ENCODE measurements at places on chromosomes 1 and 21.

- DNase-seq: peak; percentile 44
These were observed 453 bp downstream of the DRAM2 start for GRCh38 chr1:111139324-111139955.

DNA sequence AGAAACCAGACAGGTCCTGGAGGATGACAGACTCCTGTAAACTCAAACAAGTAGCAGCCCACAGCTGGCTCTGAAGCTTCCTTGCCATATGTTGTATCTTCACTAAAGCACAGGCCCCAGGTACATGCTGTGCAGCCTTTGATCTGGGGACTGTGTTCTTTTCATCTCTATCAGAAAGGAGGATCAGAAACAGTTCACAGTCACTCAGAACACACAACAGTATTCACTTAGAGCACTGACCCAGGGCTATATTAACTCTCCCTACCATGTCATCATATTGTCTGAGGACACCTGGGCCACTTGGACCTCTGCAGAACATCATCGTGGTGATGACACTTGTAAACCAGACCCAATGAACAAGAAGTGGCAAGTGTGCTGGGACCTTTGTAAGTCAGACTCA lies 222.0 kb downstream of the SETD4 start:
- no peak for DNase-seq

DNA sequence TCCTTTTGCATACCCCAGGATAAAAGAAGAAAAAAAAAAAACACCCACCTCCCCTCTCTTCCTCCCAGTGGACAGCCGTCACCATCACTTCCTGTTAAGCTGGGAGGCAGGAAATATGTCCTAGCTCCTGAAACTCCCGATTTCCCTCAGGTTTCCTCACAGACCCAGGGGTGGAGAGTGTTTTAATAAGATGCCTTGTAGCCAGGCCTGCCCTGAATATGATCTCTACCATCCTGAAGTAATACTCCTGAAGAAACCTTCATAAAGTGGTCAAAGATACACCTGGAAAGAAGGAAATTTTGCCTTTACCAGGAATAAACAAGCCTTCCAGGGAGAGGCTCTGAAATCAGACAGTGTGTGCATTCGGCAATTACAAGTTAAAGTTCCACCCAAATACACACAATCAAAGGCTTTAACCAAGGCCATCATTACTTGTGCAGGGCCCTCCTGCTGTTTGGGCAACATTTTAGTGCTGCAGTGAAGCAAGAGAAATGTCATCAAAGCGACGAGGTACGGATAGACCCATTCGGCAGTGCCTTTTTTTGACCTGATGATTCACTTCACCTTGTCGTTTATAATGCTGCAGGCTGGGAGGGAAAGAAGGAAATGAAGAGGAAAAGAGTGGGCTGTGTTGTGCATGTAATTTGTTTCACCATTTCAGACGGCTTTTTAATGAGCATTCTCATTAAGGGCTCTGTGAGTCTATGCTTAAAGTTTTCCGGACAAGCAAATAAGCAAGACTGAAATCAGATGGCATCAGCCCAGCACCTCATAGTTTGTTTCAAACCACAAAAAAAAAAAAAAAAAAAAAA lies 41.0 kb upstream of the RASAL2 start:
- no peak for DNase-seq

GRCh38 chr1:72869873-72870272 lies 587.5 kb upstream of the NEGR1 start:
- no peak for DNase-seq

DNA sequence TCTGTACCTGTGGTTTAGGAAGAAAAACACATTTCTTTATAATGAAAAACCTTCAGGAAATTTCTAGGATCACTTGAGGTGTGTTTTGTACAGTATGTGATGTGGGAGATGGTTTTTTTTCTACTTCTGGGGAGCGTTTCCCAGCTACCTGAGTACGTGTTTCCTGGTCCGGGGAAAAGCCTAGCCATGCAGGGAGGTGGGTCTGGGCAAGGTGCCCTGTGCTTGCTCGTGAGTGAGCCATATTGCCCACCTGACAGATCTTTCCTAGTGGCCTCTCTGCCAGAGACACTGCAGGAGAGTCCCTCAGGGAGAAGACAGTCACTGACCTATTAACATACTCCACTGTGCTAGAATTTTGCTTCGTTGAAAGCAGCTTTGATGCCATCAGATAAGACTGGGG lies 41.3 kb downstream of the TRPM2 start:
- DNase-seq: no peak

DNA sequence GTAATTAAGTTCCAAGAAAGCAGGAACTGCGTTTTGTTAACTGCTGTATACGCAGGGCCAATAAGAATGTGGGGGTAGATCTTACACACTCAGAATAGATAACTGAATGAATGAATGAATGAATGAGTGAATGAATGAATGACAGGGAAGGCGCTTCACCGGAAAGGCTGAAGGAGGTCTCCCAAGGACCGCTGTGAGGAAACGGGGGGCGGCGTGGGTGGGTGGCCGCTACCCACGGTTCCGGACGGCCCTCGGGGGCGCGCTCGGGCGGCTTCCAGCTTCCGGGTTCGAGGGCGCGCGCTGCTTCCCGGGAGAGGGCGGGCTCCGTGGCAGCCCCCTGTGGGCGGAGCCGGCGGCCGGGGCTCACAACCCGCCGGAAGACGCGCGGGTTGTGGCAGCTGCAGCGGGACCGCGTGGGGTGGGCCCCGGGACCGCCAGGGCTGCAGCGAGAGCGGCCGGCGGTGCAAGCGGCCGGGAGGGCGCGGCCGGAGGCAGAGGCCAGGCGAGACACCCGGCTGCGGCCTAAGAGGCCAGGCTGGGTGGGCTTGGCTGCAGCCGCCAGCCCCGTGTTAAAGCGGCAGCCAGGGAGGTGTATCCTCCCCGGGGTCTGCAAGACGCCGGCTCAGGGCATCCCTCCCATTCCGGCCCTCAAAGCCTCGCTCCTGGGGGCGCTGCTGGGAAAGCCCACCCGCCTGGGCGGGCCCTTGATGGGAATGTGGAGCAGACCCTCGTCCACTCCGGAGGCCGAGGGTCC lies at the start of gene ZFP69:
Gene ZFP69 (plus strand): TSS at position 367 of the 754 bp plus-strand sequence. CDS start 2,072 bp downstream, outside the sequence.
- DNase-seq: peak; percentile 69

- DNase-seq: no peak
These were observed 1704.7 kb downstream of the KCNT2 start for GRCh38 chr1:194903524-194903923.

GRCh38 chr1:6165441-6165985 lies 14.6 kb downstream of the CHD5 start:
- DNase-seq: no peak

DNA sequence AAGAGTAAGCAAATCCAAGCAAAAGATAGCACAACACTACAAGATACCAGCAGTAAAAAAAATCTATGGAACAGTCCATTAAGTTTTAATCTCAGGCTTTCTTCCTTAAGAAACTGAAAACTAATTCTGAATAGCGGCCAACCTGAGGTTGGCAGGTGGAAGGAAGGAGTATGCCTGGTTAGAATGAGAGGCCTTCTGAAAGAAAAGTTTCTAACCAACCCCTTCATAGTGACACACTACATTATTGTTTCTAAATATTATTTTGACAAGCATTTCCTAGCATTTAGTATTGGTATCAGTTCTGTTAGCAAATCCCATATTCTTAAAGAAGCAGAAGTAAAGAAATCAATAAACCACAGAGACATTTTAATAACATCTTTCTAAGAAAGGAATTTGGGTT lies 205.7 kb upstream of the PTBP2 start:
- DNase-seq: no peak

DNA sequence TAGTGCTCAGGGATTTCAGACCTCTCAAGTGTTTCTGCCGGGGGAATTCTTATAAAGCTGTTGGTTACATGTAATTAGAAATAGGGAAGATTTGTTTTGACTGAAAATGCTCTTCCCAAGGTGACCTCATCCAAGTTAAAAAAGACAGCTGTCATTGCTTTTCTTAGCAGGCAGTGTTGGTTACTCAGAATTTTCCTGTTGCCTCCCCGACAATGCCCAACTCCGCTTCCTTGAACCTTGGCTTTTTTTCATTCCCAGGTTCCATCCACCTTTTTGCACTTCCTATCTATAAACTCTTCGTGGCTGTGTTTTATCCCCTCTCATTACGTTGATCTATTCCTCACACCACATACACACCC lies 825 bp upstream of the DPH5 start:
- DNase-seq: no peak

DNA sequence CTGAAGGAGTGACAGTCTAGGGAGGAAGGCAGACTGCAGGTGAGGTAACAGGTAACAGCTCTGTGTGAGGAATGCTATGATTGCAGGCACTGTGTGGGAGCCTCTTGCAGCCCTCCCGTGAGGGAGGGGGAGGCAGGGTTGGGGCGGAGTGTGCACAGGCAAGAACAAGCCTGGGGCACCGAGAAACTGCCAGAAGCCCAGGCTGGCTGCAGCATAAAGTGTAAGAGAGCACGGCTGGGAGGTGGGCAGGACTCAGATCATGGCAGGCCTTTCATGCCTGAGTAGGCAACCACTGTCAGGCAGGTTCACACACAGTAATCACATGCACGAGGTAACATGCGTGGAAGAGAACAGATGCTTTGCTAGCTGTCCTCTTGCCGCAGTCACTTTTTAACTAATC lies 11.3 kb upstream of the RHEX start:
- DNase-seq: no peak

DNA sequence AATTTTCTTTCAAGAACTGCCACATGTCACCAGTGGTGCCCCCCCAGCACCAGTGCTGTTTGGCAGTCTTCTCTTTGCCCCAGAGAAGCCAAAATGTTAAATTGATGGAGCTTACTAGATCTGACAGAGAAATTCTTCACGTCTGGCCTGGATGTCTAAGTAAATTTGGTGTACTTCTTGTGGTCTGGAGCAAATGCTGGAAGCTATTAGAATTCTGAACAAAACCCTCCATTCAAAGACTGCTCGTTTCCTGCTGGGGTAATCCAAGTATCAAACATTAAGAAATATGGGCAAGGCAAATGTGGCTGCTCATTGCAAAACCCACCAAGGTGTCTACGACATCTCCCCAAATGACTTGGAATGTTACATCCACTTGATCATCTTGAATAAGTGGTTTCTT lies 92.3 kb downstream of the ROR1 start:
- no peak for DNase-seq

DNA sequence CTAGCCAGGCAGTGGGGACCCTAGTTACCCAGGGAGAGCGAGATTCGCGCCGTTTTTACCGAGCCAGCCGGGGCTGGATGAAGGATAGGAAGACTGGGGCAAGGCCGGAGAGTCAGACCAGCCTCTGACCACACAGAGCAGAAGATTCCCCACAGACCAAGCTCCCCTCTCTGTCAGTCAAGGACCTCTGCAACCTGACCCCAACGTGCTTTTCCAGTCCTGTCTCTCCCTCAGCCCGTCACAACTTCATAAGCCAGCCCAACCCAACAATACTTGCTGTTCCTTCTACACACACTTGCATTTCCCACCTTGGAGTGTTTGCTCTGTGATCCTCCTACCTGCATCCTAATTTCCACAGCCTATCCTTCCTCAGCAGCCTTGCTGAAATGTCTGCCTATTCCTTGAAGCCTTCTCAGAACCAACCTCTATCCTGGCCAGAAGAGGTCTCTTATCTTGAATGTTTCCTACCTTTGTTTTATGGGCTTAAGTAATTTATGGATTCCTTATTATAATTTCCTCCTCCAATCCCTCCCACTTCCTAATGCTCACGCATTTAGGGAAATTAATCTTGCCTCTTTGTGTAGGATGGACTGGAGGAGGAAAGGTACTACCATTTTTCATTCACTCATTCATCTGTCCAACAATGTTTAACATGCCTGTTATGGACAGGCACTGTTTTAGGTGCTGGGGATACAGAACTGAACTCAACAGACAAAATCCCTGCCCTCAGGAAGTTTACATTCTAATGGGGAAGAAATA lies at the start of gene GSTM3:
Gene GSTM3 (minus strand): TSS at position 424 of the 759 bp plus-strand sequence. CDS start 751 bp downstream, outside the sequence.
- no peak for DNase-seq

- no peak for DNase-seq
These were observed 124.7 kb downstream of the TNFSF18 start for GRCh38 chr1:172926070-172926469.

GRCh38 chr21:15976807-15977206 lies 247.0 kb downstream of the USP25 start:
- DNase-seq: no peak

- DNase-seq: no peak
These were observed 34.3 kb downstream of the PIK3R3 start for GRCh38 chr1:46098027-46098712.

DNA sequence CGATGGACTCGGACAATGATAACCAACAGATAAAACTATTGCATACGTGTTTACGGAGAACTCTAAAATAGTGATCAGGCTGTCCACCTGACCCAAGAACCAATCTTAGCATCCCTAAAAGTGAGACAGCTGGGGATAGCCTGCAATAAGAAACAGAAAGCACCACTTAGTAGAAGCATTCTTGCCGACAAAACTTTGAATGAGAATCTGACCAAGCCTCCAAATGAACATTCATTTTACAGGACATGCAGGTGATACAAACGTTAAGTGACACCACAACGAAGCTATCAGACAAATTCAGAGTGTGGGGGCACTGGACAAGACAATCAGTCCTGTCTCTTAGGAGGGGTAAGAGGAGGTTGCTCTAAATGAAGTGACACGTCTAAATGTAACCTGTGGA lies 1.2 kb downstream of the PSMG1 start:
- DNase-seq: no peak

DNA sequence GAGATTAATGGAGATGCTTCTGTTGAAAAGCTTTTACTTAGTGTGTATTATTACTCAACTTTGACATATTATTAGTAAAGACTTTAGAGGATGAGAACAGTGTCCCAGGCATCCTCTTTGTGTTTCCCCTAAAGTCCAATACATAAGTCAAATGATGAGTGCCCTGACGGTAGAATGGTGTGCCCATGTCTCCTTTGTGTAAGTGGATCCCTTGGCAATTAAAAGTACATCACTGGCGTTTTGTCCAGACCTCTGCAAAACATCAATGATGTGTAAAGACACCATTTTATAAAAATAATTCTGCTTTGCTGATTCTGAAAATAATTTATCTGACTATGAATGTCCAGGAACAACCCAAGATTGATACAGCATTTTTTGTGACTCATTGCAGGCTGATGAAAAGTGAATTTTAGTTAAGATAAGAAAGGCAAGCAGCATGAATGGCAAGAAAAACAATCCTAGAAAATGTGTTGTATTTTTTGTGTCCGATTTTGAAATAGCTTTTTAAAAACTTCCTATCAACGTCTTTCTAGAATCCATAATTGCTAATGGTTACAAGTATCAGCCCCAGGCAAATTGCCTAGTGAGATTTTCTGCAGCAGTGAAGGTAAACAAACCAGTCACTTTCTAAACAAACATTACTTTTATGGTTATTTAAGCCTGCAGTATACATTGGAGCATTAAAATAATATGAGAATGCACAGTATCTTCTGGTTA lies 251.5 kb downstream of the PTPRC start:
- no peak for DNase-seq

DNA sequence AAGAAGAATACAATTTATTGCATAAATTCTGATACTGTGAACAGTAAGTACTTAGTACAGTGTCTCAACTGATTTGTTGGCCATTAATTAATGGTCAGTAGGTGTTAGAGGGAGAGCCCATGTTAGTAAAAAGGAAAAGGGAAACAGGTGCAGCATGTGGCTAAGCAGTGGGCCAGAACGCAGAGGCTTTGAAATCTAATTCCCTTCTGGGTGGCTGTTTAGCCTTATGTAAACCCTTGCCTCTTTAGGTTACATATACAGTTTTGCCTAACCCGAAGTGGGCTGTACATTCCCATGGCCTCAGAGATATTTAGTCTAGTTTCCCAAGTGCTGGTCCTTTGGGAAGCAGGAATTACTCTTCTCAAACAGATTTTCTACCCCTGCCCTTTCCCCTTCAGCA lies 43.5 kb upstream of the BCL9 start:
- no peak for DNase-seq
